NCI-H1694 (cell line): ENCODE measurements at places on chromosomes 6 and 20.
A peak's percentile ranks its signal among the peaks of the same experiment; 100 is the strongest.

GRCh38 chr20:57387945-57388371, 3.2 kb upstream of the RBM38 start:
- DNase-seq, result no peak

- DNase-seq, result no peak
Measured at GRCh38 chr20:4787820-4788219, 66.1 kb downstream of the PRND start.

- no peak for DNase-seq
Measured at GRCh38 chr6:158686311-158686710, 36.5 kb downstream of the SYTL3 start.

GRCh38 chr20:63577317-63577894, 3.4 kb upstream of the HELZ2 start:
- peak; percentile 15 for DNase-seq

DNA sequence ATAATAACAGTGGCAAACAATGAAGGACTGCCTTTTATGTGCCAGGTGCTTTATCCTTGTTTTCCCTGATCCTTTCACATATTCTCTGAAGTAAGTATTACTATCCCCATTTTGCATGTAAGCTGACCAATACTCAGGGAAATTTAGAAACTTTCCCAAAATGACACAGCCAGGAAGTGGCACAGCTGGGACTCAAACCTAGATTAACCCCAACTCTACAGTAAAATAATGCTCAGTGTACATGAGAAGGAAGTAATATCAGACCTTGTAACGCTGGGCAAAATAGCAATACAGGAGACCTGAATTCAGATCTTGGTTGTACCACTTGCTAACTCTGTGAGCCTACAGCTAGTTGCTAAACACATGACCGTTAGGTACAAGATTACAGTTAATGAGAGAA, 26.8 kb upstream of the NRSN1 start:
- no peak for DNase-seq

DNA sequence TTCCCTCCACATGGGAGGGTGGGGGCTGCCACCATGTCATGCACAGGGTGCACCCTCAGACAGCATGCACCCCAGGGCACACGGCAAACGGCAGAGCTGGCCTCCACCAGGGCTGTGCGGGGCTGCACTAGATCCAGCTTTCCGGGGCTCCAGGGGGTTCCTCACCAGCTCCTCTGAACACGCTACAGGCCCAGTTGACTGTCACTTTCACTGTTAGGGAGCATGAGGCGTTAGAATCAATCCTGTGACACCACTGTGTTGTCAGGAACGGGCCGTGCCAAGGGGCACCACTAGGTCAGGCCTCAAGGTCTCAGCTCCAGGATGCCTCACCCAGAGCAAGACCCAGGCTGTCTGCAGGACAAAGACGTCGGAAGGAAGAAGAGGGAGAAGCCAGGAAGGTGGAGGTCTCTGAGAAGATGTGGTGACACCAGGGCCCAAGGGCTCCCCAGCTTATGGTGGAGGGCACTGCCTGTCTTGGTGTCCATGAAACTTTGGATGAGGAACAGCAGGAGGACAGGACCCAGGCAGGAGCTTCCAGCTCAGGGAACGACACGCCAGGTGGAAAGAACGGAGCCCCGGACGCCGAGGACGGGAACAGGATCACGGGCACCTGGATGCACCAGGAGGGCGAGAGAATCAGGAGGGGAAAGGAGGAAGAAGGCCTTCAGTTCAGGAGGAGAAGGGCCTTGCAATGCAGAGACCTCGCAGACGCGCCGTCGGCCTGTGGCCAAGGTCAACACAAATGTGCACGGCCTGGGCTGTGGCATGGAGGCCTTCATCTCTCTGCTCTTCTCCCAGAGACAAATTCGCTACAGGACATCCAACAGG, 49.5 kb downstream of the YTHDF1 start:
- DNase-seq, result no peak

GRCh38 chr20:57620999-57621398, 773 bp upstream of the ZBP1 start:
- DNase-seq, result no peak

DNA sequence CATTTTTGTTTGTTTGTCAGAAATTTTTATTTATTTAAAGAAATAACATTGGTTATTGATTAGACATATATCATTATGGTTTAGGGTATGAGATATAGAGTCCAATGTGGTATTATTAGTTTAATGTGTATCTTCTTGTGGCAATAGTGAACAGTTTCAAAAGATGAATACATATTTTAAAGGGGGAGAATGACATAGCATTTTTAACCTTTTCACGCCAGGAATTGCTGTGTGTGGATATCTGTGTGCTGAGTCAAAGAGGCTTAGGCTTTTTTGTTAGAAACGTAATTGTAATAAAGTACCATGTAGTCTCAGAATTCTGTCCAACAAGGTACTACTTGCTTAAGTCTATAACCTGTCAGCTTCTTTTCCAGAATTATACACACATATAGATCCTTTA, 451.6 kb downstream of the ADGRB3 start:
- no peak for DNase-seq

GRCh38 chr6:52524918-52525317, 51.9 kb downstream of the TRAM2 start:
- no peak for DNase-seq

DNA sequence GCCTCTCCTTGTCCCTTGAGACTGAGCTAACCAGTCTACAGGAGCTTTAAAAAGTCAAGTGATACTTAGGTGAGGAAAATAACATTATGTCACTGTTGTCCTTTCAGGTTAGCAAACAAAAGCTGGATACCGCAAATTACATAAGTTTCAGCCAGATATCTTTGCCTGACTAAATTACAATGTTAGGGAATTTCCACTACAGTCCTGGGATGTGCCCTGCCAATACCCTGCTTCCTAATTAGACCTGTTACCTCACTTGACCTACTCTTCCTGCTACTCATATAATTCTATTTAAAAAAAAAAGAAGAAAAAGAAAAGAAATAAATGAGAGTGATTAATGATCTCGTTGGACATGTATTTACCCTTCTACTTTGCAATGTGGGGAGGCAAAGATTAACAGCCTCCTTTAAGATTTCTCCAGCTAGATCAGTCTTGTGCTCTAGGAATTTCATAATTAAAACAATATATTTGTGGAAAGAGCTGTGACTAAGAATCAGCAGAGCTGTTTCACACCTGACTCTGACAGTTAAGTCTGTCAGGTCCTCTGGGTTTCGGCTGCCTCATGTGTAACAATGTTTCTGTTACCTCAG, 318.9 kb downstream of the HDGFL1 start:
- no peak for DNase-seq

DNA sequence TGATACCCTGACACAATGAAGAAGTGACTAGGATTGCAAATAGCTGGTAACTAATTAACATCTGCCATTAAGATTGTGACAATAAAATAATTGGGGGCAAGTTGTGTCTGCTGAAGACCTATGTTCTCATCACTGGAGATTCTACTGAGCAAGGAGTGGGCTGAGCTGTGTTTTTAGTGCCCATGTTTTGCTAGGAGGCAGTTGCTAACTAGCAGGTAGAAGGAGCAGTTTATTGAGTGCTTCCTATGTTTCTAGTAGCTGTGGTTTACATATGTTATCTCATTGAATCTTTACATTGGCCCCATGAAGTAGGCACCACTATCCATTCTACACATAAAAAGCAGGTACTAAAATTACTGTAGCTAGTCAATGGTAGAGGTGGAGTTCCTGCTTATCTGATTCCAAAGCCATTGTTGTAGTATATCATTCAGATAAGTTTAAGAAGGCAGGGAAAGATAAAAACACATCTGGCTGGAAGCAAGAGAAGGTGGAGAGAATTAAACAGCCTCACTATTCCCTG, 2.8 kb upstream of the MEP1A start:
- no peak for DNase-seq

- DNase-seq, result no peak
Measured at GRCh38 chr6:106192824-106193223, 106.7 kb downstream of the PRDM1 start.

GRCh38 chr6:112502351-112503090, 155.4 kb downstream of the RFPL4B start:
- peak; percentile 0 for DNase-seq

- DNase-seq, result no peak
Measured at GRCh38 chr20:63117151-63117550, 98.8 kb downstream of the YTHDF1 start.

- DNase-seq, result no peak
Measured at GRCh38 chr20:31870726-31871617, 538 bp downstream of the TTLL9 start.

- DNase-seq, result no peak
Measured at GRCh38 chr6:86942769-86943516, 5.6 kb downstream of the HTR1E start.

- DNase-seq, result no peak
Measured at GRCh38 chr6:167892835-167893815, 66.4 kb downstream of the AFDN start.

DNA sequence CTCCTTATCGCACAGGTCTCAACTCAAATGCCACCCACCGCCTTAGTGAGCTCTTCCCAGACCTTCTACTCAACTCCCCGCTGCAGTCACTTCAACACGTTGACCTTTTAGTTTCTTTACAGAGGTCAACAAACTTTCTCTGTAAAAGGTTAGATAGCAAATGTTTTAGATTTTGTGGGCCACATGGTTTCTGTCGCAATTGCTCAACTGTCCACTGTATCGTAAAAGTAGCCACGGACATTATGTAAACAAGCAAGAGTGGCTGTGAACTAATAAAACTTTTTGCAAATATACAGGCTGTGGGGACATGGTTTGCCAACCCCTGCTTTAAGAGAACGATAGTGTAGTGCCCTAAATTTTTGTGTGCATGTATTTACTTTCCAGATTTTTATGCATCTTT, 247.6 kb upstream of the TSHZ2 start:
- DNase-seq, result no peak

DNA sequence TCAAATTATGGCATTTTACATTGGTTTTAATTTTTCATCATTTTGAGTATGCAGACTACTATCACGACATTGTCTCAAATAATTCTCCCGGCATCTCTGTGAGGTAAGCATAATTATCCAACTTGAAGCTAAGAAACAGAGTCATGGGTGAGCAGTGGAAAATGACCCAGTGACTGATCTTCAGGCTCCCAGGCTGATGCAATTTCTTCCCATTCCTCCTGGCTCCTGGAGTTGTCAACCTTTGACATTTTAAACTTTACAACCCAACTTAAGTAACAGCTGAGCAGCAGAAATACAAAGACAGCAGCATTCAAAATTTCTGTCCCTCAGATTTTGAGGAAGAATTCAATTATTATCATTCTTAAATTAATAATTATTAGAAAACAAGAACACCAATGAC, 13.7 kb upstream of the LAMA4 start:
- no peak for DNase-seq

- DNase-seq, result no peak
Measured at GRCh38 chr6:163630572-163630971, 216.1 kb downstream of the QKI start.

DNA sequence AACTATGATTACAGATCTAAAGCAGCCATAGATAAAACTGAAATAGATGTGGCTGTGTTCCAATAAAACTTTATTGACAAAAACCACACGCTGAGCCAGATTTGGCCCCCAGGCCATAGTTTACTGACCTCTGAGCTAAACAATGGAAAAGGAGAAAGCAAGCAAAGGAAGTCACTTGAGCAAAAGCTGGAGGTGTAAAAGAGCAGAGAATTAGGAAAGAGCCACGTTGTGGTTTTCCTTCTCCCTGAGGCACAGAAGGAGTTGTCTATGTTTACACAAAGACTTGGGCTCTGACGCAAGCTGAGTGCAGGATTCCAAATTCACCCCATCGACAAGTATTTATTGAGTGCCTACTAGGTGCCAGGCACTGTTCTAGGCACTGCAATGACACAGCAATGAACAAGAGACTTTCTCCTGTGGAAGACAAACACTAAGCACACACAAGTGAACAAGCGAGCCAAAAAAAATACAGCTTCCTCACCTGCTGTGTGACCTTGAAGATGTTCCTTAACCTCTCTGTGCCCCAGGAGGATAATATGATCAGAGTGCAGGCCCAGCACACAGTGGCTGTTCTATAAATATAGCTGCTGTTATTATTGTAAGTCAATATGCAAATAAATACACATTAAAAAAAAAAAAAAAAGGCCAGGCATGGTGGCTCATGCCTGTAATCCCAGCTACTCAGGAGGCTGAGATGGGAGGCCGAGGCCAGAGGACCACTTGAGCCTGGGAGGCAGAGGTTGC, 75.4 kb upstream of the PTPN1 start:
- DNase-seq, result no peak

DNA sequence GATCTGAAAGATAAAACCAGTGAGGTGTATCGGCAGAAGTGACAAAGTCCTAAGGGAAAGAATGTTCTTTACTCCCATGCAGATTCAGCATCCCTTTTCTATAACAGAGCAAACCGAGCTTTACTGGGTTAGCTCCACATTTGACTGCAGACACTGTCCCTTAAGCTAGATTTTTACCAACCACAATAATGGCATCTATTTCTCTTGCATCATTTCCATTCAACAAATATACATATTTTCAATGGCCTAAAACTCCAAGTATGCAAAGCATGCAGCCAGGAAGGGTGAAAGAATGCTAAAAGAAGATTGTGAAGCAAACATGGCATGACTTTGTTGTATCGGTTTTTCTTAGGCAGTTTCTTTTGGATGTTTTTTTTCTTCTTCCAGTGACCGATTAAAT, 255.4 kb downstream of the OGFRL1 start:
- no peak for DNase-seq

DNA sequence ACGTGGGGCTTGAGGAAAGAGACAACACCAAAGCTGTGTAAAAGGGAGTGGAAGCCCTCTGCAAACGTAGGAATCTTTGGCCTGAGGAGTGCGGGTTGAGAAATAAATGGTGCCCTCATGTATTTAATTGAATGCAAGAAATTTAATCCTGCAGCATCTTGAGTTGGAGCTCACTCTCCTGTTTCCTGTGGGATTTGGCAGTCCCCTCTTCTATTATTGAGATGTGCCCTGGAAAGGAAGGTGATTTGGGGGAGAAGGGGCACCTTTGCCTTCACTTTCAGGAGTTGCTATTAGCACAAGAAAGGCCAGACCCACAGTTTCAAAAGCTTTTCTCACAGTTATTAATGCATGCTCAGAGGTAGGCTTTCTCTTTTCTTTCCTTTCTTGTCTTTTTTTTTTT, 201.4 kb upstream of the HDDC2 start:
- no peak for DNase-seq

- DNase-seq, result no peak
Measured at GRCh38 chr6:41560431-41561192, 14.4 kb downstream of the FOXP4 start.

DNA sequence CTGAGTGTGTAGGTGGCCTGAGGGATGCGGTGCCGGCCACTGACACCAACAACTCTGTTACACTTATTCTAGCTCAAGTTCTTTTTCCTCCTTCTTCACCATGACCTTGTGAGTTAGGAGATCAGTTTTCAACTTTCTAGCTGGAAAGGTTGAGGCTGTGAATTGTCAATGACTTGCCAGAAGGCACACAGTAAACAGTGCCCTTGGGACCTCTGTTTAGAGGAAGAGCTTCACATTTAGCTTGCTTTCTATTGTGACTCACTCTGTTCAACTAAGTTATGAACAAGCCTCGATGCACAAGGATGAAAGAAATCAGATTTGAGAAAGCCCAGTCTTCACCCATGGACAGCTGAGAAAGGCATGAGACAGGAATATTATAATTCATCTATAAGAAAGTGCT, 455.6 kb downstream of the MAFB start:
- no peak for DNase-seq
